ENCODE measurements at places on chromosomes 6 and 20.

DNA sequence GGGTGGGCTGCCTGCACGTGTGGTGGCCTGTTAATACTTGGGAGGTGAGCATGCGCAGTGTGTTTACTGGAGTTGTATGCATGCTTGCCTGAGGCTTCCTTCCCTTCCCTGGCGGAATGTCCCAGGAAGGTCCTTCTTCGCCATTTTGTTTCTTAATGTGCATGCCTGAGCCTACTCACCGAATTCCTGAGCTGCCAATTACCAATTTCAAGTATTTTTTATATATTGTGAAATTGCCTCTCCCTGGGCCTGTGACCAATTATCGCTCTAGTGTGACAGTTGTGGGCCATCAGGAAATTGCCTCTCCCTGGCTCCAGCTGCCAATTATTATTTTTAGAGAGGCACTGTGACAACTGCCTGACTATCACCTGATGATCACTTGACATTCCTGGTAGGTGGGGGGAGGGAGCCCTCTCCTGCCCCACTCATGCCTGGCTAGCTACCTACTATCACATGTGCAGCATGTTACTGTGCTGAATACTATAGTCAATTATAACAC is 70.0 kb downstream of the FAM50B start:
- DNase-seq, result no peak

DNA sequence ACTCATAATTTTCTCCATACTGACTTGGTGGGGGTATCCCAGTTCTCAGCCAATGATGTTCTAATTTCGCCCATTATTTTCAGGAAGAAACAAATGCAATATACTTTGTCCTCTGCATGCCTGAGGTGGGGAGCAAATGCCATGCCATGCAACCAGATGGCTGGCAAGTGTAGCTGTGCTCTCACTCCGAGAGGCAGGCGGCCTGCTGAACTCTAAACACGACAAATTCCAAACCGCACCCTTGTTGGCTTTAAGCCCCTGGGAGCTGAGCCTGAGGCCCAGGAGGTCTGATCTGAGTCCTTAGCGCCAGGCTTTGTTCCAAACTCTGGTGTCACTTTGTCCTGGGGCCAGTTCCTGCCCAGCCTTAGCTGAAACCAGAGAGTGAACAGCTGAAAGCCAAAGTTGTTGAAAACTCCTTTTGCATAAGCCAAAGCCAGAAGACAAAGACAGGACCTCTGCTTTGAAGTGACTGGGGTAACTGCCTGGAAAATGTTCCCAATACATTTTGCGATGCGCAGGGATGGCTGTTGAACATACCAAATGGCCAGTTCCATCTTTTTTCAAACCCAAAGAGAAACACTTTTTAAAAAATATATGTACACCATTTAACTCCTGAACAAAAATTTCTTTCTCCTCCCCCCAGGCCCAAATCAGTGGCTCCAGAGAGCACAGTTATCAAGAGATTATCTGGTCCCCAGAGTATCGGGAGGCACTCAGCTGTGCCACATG is 46.2 kb downstream of the TTI1 start:
- DNase-seq, result no peak

- DNase-seq, result no peak
These were observed 260.6 kb downstream of the TPBG start for GRCh38 chr6:82624251-82624650.

DNA sequence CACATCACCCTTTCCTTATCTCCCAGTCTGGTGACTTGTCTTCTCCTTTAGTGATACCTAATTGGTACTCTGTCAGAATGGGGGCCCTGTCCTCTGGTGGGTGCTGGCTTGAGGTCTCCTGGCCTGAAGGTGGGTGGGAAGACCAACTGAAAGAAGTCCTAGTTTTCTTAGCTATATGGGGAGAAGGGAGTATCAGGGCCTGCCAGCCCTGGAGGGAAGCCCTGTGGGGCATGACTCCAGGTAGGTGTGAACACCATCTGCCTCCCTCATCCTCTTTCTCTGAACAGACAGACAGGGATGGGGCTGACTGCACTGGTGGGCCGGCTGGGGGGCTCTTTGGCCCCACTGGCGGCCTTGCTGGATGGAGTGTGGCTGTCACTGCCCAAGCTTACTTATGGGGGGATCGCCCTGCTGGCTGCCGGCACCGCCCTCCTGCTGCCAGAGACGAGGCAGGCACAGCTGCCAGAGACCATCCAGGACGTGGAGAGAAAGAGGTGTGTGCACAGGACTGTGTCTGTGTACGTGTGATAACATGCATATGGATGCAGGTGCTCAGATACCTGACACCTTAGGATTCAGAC is 4.8 kb downstream of the CRIP3 start:
- no peak for DNase-seq

DNA sequence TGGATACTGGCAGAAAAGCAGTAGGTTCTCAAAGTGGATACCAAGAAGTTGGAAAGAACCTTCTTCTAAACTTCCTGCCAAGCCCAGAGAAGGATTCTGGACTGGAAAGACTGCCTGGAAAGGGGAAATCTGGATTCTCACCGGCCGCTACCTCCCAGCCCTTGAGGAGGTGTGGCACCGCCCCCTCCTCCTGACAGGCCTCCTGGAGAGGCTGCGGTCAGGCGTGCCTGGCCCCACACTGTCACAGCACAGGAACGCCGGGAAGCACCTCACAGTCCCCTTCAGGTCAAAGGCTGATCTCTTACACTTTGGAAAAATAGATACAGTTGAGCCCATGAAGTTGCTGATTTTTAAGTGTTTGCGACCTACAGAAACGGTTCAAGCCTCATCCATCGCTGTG is 16.3 kb upstream of the PDE10A start:
- DNase-seq, result no peak

DNA sequence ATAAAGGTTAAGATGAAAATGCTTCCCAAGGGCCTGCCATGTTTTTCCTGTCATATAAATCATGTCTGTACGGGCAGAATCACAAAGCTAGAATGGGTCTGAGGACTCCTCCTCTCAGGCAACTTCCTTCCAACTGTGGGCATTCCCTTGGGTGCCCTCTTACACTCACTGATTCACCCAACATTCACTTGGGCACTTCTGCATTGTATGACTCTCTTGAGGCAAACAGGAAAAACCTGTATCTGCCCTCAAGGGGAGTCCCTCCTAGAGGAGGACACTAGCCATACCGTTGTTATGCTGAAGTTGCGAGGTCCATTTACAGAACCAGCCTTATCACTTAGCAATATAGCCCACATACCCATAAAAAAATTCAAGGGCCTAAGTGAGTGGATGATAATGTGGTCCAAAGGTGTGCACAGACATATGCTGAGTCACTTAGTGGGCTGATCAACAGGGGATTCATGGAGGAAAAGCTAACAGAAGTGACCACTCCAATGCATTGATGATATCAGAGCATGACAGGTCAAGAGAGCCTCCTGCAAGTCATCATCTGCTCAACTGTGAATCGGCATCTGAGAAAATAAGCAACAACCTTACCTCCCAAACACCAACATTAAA is 131.1 kb downstream of the ATXN1 start:
- no peak for DNase-seq

DNA sequence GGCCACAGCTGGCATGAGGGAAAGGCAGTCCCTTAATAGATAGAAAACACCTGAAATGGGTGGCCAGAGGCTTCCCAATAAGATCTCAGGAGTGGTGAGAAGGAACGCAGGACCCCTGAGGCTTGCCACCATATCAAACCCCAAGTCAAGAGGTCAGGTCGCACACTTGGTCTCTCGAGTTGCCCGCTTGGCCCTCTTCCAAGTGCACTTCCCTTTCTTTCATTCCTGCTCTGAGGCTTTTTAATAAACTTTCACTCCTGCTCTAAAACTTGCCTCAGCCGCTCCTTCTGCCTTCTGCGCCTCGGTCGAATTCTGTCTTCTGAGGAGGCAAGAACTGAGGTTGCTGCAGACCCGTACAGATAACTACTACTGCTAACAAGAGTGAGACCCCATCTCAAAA is 64.2 kb downstream of the SLC2A10 start:
- peak; percentile 4 for DNase-seq

- no peak for DNase-seq
These were observed 23.6 kb downstream of the CDS2 start for GRCh38 chr20:5150226-5151076.

GRCh38 chr6:159609652-159610178 is 83.3 kb downstream of the SOD2 start:
- no peak for DNase-seq

DNA sequence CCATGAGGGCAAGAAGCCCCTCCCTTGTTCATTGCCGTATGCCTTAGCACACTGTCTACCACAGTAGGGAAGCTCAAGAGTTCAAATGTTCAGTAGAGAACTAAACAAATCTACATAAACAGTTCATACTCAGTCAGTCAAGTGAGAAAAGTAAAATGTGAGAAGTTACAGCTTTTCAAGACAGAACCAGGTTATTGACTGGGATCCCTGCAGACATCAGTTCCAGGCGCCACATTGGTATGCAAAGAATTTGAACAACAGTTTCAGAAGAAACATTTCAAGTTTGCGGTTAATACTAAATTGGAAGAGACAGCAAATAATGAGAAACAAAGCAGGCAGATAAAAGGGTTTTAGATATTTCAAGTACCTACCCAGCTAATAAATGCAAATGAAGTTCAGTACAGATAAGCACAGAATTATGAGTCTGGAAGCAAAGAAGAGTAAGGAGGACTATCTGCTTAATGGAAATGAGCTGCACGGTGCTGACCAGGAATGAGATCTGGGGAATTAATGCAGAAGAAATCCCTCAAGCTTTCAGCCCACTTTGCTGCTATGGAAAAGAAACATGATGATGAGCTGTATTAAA is 246.2 kb downstream of the HACE1 start:
- DNase-seq, result no peak

All from CD14-positive monocyte (primary cell).